Stimulated activated CD4-positive, alpha-beta T cell treated with anti-CD3 and anti-CD28 coated beads, Interleukin-1b, Interleukin-23, amount 100 ng/mL, for 48 hours (primary cell): ENCODE measurements at places on chromosomes 6 and 20.

DNA sequence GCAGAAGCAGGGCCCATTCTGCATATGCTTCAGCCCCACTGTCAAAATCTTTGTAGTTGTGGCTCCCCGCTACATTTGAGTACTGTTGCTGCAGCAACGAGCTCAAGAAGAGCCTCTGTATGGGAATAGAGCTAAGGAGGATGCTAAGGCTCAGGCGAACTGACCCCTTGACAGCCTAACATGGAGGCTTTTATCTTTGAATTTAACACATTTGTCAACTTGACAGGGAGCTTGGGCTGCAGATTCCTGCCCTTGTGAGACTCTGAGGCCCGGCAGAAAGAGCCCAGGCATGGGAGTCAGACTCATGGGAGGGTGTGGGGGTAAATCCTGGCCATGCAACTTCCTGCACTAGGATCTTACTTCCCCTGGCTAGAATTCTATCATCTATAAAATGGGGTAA lies 278.7 kb upstream of the CITED2 start:
- DNase-seq, result no peak

- no peak for DNase-seq
Measured at GRCh38 chr20:34736106-34736735, 32.1 kb downstream of the TP53INP2 start.

DNA sequence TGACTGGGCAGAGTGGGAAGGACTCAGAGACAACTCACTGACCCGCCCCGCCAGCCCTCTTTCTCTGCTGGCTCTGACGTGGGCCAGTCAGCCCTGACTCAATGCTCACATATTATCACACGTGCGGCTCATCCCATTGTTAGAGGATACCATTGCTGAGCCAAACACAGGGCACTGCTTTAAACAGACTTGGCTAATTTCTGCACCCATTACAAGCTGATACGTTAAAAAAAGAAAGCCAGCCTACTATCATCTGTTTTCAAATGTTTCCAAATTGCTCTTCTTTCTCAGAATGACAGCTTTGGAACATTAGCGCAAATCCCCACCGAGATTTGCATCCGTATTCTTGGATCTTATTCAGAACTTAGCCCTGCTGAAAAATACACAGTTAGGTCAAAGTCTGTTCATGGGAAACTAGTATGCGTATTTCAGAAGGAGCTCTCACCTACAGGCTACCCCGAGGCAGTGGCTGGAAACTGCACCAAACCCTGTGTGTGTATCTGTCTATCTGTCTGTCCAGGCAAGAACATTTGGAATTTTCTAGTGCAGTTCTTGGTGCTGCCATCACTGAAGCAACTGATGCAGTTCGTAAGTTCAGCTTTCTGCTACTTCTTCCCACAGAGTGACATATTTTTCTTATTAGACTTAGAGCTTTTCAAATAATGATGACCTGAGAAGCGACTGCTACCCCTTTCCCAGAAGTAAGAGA lies 32.8 kb downstream of the RAMACL start:
- DNase-seq, result no peak

- no peak for DNase-seq
Measured at GRCh38 chr20:31923388-31924331, 28.2 kb downstream of the PDRG1 start.

DNA sequence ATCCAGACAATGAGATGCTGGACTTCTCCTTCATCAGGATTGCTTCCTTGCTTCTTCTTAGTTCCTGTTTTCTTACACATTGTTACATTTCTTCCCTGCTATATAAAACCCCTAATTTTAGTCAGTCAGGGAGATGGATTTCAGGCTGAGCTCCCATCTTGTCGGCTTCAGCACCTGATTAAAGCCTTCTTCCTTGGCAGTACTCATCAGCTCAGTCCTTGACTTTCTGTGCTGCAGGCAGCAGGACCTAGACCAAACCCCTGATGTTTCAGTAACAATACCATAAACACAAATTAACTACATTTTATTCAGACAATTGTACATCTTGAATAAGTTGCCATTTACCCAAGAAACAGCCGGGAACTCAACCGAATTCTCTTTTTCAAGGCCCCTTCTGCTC lies 156.4 kb upstream of the RREB1 start:
- no peak for DNase-seq

- DNase-seq, result no peak
Measured at GRCh38 chr6:69894578-69895347, 28.4 kb downstream of the COL19A1 start.

DNA sequence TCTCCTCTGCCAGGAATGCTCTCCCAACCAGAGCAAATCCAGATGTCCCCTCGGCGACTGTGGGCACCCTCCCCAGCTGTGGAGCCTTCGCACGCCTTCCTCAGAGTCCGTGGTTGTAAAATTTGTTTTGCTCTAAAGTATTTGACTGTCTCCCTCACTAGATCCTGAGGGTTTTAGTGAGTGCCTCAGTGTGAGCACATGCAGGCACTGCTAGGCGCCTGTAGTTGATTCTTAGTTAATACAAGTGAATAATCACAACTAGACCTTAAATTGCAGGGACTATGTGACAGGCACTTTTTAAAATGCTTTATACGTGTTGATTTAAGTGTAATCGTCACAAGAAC lies 680 bp upstream of the MTCH1 start:
- no peak for DNase-seq

GRCh38 chr6:166488076-166488685 lies 98.3 kb downstream of the RAMACL start:
- peak; percentile 79 for DNase-seq

DNA sequence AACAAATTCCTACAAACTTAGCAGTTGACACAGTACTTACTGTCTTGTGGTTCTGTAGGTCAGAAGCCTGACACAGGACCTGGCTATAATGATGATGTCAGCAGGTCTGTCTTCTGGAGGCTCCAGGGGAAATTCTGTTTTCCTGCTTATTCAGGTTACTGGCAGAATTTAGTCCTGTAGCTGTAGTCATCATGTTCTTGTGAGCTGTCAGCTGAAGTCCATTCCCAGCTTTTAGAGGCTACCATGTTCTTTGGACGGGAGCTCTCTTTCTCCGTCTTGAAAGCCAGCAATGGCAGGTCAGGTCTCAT lies 99.2 kb downstream of the HIVEP1 start:
- no peak for DNase-seq

- peak; percentile 8 for DNase-seq
Measured at GRCh38 chr6:87393026-87393622, 14.6 kb upstream of the CFAP206 start.

- DNase-seq, result no peak
Measured at GRCh38 chr6:35360349-35361138, 18.2 kb downstream of the PPARD start.

DNA sequence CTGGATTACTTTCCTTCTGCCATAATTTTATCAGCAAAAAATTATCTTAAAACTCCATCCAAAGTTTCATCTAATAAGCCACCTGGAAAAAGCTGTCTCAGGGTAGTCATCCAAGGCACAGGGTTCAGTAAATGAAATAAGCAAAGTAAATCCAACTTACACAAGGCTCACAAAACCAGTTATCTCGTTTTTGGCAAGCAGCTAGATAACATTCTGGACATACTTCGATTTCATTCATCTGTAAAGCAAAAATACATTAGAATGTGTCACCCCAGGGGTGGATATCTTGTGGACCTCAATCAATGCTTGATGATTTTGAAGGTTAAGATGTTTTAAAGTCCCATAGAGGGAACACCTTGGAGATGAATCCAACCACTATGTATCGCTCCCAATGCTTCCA lies 73.1 kb downstream of the ZMYND8 start:
- no peak for DNase-seq

DNA sequence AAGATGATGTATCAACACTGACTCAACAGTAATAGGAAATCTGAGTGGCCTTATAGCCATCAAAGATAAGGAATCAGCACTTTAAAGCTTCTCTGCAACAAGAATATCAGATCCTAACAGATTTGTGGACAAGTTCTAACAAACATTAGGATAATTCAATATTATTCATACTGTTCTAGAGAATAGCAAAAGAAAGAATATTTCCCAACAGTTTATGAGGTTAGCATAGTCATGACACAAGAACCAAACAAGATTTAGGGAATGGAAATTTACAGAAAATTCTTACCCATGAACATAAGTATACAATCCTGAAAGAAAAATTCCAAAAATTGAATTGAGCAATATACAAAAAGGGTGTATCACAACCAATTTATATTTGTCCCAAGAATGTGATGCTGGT lies 64.3 kb upstream of the BTBD3 start:
- DNase-seq, result no peak

GRCh38 chr6:52815167-52816092 lies 11.8 kb upstream of the GSTA1 start:
- peak; percentile 38 for DNase-seq

GRCh38 chr6:151493161-151493803 lies 535 bp upstream of the CCDC170 start:
- no peak for DNase-seq

GRCh38 chr6:96795481-96795880 lies 41.8 kb downstream of the GPR63 start:
- no peak for DNase-seq

- DNase-seq, result no peak
Measured at GRCh38 chr6:154887051-154887450, 108.1 kb upstream of the TIAM2 start.

DNA sequence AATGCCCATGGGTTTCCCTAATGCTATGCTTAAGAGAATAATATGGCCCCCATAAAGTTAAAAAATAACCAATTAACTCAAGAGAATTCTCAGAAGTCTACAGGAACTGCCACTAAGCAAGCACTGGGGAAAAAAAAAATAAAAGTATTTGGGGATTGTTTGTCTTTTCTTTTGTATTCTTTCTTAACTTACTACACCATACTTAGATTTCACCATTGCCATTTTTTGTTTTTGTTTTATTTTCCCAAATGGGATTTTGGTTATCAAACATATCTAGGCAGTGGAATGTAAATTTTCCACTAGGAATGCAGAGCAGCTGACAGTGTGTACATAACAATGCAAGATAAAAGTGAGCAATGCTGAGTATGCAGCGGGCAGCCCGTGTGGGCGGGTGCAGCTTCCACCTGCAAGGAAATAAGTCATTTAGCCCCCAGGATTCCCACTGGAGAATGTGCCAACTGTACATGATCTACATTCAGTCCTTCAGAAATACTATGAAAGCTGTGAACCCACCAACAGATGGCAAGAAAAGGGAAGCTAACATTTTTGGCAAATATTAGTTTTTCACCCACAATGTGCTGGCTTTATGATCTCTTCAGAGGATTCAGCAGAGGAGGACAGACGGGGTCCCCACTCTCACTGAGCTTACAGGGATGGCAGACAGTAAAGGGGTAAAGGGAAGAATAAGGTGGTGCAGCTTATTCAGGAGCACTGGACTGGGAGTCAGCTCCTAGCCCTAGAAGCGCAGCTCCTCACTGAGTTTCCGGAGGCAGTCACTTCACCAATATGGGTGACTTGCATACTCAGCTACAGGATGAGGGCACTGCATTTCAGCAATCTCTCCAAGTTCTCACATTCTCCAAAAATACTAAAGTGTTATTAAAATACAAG lies 44.4 kb downstream of the DCDC2 start:
- DNase-seq, result no peak
